Uterus (tissue), 4 donors: ENCODE measurements at places on chromosomes 6 and 20.

DNA sequence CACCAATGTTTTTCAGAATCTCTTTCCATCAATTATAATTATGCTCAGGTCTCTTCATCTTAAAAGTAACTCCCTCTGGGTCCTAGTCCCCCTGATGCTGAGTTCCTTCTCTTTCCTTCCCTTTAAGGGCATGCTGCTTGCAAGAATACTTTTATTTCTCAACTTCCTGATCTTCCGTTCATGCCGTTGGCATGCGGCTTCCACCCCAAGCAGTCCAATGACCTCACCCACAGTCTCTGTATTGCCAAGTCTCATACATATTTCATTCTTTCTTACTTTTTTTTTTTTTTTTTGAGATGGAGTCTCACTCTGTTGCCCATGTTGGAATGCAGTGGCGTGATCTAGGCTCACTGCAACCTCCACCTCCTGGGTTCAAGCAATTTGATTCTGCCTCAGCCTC lies 83.5 kb downstream of the NDUFAF5 start:
- peak; percentile 66 for DNase-seq

- DNase-seq: no peak
Observed at GRCh38 chr6:41563060-41563776, 17.0 kb downstream of the FOXP4 start.

GRCh38 chr6:27251112-27251605 lies 3.7 kb downstream of the PRSS16 start:
- peak; percentile 30 for DNase-seq

GRCh38 chr20:9214685-9215084 lies 145.8 kb downstream of the PLCB4 start:
- no peak for DNase-seq

GRCh38 chr6:50543666-50544065 lies 169.7 kb upstream of the TFAP2D start:
- no peak for DNase-seq

GRCh38 chr6:132286298-132287019 lies 114.8 kb downstream of the MOXD1 start:
- DNase-seq: no peak

GRCh38 chr6:53344969-53345368 lies 3.8 kb downstream of the ELOVL5 start:
- DNase-seq: no peak
